Stimulated activated CD8-positive, alpha-beta memory T cell treated with anti-CD3 and anti-CD28 coated beads, Interleukin-2, amount 100 ng/mL, for 1 hour (primary cell): ENCODE measurements at places on chromosomes 5 and 9.

- DNase-seq: no peak
Observed at GRCh38 chr5:52928689-52929088, 60.5 kb upstream of the ITGA2 start.

DNA sequence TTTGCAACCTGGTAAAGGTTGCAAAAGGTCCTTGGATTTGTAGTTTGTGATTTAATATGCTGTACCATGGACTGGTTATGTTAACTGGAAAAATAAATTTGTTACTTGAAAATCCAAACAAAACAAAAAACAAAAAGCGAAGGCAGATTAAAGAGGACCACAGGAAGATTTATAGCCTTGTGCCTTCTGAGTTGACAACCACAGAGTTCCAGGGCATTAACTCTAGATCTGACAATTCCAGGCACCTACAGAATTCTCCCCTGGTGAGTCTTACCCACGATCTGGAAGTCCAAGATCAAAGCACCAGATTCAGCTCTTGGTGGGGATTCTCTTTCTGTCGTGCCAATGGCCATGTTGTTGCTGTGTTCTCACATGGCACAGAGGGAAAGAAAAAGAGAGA is 107.9 kb upstream of the SELENOP start:
- DNase-seq: no peak

DNA sequence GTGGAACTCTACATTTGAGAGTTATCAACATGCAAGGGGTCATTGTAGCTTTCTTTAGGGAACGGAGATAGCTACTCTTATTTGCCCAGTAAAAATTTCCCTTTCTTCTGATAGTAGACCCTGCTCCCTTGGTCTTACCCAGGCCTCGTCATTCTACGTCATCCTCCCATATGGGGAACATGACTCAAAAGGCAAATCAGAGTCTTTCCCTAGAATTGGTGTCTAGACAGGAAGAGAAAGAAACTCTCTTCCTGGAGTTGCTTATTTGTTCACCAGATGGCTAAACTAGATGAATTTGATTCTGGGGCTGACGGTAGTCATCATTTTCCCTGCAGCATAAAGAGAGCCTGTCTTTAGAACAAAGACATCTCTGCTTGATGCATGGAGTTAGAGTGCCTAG is 12.2 kb upstream of the SLC38A9 start:
- no peak for DNase-seq

DNA sequence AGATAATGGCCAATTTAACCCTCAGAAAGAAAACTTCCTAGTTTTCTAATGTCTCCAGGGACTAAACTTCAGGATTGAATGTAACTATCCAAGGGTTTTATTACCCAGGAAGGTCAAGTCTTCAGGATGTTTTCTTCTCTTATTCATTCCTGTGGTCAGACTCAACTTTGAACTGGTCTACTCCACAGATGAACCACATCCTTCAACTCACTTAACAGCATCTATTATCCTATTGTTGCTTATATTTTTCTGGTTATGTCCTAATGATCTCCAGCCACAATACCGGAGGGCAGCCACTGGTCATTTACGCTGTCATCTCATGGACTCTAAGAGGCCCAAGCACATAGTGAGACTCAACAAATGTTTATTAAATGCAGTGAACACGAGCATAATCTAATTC is 47.2 kb upstream of the LIFR start:
- no peak for DNase-seq

DNA sequence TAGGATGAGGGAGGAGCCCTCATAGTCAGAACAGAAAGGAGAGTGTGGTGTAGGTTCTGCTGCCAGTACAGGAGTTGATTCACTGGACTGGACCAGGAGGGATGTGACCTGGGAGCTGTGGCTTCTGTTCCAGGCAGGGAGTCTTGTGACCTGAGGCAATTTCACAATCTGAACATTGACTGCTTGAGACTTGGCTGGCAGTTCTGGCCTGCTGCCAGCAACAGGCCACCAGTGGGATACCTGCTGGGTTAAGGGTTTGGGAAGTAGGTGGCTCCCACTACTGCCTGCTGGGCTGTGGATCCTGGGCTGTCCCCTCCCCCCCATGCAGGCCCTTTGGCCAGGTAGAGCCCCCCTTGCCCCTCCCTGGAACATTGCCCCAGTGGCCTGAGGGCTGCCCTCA is 268.6 kb upstream of the ARRDC3 start:
- no peak for DNase-seq

DNA sequence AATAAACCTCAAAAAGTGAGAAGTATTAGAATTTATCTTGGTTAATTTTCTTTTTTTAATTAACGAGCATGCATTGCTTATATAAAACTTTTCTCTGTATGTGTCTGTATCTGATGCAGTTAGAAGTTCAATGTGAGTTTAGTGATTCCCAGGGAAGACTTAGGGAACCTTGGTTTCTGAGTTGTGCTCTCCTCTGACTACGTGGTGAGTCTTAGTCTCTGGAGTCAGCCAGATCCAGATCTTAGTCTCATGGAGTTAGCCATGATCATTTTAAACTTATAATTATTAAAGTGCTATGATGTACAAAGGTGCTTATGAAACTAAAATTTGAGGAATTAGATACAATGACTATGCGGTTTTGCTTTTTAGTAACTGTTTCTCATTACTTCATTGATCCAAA is 285.3 kb upstream of the DMRT1 start:
- DNase-seq: no peak

GRCh38 chr5:15864536-15865215 is 314.9 kb downstream of the MARCHF11 start:
- DNase-seq: no peak

- no peak for DNase-seq
Observed at GRCh38 chr9:86093788-86094555, 5.4 kb downstream of the GOLM1 start.

GRCh38 chr9:134585021-134585561 is 56.5 kb upstream of the COL5A1 start:
- no peak for DNase-seq

DNA sequence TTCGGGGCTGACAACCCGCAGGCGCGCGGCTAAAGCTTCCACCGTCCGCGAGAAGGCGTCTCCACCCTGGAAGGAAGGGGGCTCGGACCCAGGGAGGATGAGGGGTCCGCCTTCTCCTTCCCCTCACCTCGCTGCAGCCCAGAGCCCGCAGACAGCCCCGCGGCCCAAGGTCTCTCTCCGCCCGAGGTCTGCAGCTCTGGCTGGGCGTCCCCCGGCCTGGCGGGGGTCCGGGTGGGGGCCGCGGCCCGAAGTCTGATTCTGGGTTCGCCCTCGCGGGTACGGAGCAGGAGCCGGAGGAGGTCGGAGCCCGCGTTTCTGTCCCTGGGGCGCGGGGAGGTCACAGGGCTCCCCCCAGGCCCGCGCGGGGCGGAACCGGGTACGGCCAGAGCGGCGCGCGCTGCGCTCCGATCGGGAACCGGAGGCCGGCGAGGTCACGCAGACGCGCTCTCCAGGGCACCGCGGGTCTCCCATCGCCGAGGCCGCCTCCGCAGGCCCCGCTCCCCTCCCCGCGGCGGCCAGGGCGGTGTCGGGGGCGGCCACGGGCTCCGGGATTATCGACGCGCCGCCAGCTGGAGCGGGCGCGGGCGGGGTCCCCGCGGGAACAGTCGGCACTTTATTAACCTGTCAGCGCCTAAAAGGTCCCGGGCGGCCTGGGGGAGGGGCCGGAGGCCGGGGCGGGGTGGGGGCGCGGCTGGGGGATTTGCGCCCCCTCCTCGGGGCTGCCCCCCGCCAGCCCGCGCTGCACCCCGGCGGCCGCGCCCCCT is 11.6 kb downstream of the LHX3 start:
- no peak for DNase-seq

GRCh38 chr5:163832155-163832554 is 326.7 kb downstream of the MAT2B start:
- DNase-seq: no peak

DNA sequence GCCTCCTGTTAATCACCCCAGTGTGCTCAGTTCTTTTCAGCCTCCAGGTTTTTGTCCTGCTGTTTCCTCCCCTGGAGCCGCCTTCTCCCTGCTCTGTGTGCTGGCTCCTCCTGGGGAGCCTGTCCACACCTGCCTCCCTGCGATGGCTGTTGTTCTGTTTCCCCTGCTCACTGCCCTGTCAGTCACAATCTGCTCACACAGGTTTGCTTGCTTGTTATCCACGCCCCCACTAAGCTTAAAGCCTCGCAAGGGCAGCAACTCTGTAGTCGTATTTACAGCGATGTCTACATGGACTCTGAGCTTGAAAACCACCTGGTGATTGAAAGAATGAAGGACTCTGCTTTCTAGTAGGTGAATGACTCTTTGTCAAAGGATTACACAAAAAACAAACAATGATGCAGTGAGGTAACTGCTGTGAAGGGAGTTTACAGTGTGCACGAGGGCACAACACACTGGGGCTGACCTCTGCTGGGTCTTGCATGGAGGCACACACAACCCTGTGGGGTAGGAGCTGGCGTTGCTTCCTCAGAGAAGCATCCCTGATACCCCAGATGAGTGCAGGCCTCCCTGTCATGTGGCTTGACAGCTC is 39.6 kb upstream of the TEX48 start:
- no peak for DNase-seq

- DNase-seq: no peak
Observed at GRCh38 chr9:88280816-88281382, 107.3 kb upstream of the SPIN1 start.

GRCh38 chr9:104245925-104246324 is 151.8 kb downstream of the SMC2 start:
- no peak for DNase-seq

- DNase-seq: no peak
Observed at GRCh38 chr5:155250596-155250995, 237.0 kb downstream of the KIF4B start.

GRCh38 chr9:29555502-29555901 is 1982.2 kb upstream of the C9orf72 start:
- no peak for DNase-seq

- DNase-seq: no peak
Observed at GRCh38 chr9:89225587-89225986, 47.0 kb upstream of the SHC3 start.

DNA sequence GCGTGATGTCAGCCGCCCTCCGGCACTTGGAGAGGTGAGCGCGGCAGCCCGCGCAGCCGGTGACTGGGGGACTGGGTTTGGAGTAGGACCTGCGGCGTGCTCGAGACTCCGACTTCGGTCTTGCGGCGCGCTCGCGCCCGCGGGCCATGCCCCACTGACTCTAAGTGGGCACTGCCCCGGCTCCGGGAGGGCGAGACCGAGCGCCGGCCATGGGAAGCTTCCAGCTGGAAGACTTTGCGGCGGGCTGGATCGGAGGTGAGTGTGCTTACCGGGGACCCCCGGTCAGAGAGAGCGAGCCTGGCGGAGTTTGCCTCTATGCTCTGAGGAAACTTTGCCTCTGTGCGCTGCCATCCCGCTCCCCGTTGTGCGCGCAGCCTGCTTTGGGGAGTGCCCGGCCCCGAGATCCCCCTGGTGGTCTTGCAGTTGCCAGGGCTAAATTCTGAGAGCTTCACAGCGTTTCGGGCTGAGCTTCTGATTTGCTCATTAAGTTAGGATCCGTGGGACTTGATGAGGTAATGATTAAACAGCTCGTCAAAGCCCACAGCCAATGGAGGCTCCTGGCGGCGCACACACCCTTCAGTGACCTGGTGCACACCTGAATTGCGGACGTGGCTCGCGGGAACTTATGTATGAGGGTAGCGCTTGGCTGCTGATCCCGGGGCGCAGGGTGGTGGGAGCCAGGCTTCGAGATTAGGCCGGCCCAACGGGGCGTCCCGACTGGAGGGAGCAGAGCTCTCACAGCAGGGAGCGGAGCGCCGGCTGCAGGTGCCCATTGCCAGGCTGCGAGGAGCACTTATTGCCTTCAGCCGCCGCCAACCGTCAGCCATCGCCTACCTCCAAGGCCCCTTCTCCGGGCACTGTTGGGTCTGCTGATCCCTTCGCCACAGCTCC is at the start of gene SLC25A48:
TSS of gene SLC25A48 (plus strand) at position 25 of the 891 bp plus-strand sequence. CDS start at position 210, 185 bp downstream.
- no peak for DNase-seq

GRCh38 chr5:33611877-33612276 is 171.1 kb downstream of the TARS1 start:
- no peak for DNase-seq

DNA sequence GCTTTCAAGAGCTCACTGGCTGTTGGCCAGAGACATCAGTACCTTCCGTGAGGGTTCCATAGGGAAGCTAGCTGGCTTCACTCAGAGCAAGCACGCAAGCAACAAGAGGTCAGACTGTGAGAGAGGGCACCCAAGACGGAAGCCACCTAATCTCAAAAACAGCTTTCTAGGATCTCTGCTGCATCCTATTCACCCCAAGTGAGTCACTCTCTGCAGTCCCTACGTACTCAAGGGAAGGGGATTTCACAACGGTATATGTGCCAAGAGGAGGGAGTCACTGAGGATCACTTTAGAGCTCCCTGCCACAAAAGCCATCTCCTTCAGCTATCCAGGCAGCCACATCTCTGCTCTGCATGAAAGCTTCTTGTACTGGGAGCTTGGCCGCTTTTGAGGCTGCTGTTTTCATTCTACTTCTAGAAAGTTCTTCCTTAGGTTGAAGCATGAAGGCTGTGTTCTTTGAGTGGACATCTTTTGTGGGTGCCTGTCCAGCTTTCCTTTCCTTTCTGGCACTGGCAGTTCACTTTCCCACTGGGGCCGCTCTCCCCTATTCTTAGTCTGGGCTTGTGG is 249.5 kb downstream of the MAN2A1 start:
- no peak for DNase-seq

DNA sequence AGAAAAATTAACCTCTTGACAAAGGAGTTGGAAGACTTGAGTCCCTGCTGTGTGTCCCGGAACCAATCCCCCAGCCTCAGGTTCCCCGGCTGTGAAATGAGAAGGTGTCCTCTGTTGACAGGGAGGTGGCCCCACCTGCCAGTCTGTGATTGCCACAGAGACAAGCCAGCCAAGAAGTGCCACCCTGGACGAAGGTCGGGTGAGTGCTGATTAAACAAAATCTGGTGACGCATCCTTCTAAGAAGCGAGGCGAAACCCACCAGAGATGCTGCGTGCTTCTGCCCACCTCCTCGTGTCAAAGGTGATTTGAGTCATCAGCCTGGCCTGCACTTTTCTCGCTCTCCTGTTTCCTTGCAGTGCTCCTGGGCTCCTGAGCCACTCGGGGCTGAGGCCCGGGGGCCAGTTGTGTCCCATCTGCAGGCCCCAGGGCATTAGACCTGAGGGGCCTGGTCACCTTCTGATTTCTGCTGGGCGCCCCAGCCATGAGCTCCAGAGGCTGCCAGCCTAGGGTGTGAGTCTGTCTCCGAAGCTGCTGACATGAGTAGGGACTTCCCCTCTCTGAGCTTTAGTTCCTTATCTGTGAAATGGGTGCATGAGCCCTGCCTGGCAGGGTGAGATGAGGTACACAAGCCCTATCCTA is 28.7 kb downstream of the NEK6 start:
- no peak for DNase-seq

DNA sequence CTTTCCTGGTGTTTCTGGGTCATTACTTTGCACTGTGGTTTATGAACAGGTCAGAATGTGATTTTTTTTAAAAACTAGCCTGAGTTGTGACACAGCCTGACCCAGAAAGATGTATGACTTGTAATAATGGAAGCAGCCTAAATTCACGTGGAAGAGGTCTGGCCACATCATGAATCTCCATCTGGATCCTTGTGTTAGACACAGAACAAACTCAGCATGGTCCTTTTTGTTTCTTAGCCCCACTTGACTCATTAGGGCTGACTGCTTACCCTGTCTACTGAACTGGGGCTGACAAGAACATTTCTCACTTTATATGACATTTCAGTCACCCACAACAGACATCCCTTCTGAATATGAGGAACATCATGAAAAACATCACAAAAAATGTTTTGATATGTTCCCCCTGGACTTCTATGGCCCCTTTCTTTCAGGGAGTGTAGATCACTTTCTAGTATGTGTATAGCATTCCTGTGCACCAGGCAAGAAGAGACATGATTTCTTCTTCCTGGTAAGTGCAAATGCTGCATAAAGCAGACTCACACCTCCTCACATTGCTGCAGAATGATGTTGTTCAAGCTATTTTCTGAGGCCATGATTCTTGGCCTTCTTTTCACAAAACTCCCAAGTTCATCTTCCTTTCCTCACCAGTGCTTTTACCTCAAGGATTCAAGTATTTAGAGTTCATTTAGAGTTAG is 52.3 kb downstream of the ZNF622 start:
- DNase-seq: no peak
